H7 (cell line): ENCODE measurements at places on chromosomes 5 and 9. TPM values are rescaled to one million over a fixed set of nuclear protein-coding genes. Genes with fewer than 3 reads are reported as not detected.

The SLC36A2 gene
- not detected in 2 replicates for total RNA-seq

The LCN2 gene
- 1.4 TPM in 1 of 2 replicates, not detected in the other for total RNA-seq

The KIAA1191 gene
- 77.3 and 78.2 TPM in 2 replicates for total RNA-seq

The TAF1L gene
- not detected in 2 replicates for total RNA-seq

The TXN gene
- total RNA-seq: 354 and 375 TPM in 2 replicates

The ZNF366 gene
- total RNA-seq: not detected in 2 replicates

The CDX1 gene
- total RNA-seq: 0.62 TPM in 1 of 2 replicates, not detected in the other

The LCN1 gene
- not detected in 2 replicates for total RNA-seq

The FAM81B gene
- total RNA-seq: not detected in 2 replicates

The ISL1 gene
- total RNA-seq: 0.07 and 0.10 TPM in 2 replicates

The CIZ1 gene
- total RNA-seq: 36.8 and 41.0 TPM in 2 replicates

The INSL6 gene
- not detected in 2 replicates for total RNA-seq

The C5orf34 gene
- total RNA-seq: 20.1 and 24.8 TPM in 2 replicates

The FOXD4L6 gene
- total RNA-seq: not detected in 2 replicates

The LAMC3 gene
- 84.9 and 91.8 TPM in 2 replicates for total RNA-seq

The NFIB gene
- 3.7 and 5.0 TPM in 2 replicates for total RNA-seq

The GAS1 gene
- 3.6 and 6.7 TPM in 2 replicates for total RNA-seq

The POLR1E gene
- total RNA-seq: 33.5 and 41.3 TPM in 2 replicates

The ORM2 gene
- 1.2 and 2.2 TPM in 2 replicates for total RNA-seq

The PDGFRB gene
- total RNA-seq: 0.48 and 3.2 TPM in 2 replicates

The IFNA17 gene
- not detected in 2 replicates for total RNA-seq

The BTNL9 gene
- total RNA-seq: 0.31 and 1.1 TPM in 2 replicates

The QSOX2 gene
- 22.6 and 24.6 TPM in 2 replicates for total RNA-seq

The NEUROG1 gene
- total RNA-seq: not detected in 2 replicates

The BASP1 gene
- 144 and 153 TPM in 2 replicates for total RNA-seq

The VLDLR gene
- 13.5 and 21.7 TPM in 2 replicates for total RNA-seq

The ADGRD2 gene
- not detected in 2 replicates for total RNA-seq

The OR13C5 gene
- not detected in 2 replicates for total RNA-seq

The HTR4 gene
- total RNA-seq: not detected in 2 replicates

The HRH2 gene
- 5.5 and 5.8 TPM in 2 replicates for total RNA-seq

The GPRIN1 gene
- 6.6 and 14.2 TPM in 2 replicates for total RNA-seq

The ARL15 gene
- 21.6 and 22.9 TPM in 2 replicates for total RNA-seq

The TMEM252 gene
- not detected in 2 replicates for total RNA-seq

The GLDC gene
- 66.8 and 76.7 TPM in 2 replicates for total RNA-seq

The TMEM174 gene
- not detected in 2 replicates for total RNA-seq

The OTULINL gene
- 2.7 and 3.3 TPM in 2 replicates for total RNA-seq

The PDZD2 gene
- 2.1 and 3.6 TPM in 2 replicates for total RNA-seq

The MARVELD2 gene
- 15.6 and 19.9 TPM in 2 replicates for total RNA-seq

The HBEGF gene
- total RNA-seq: 1.6 and 2.3 TPM in 2 replicates

The AGXT2 gene
- total RNA-seq: not detected in 2 replicates

The LCN10 gene
- total RNA-seq: 0.76 and 1.4 TPM in 2 replicates

The CARD9 gene
- 0.15 and 0.28 TPM in 2 replicates for total RNA-seq

The CTSL gene
- total RNA-seq: 46.8 and 47.7 TPM in 2 replicates

The PCA3 gene
- total RNA-seq: not detected in 2 replicates

The SPAG8 gene
- total RNA-seq: 0.15 and 0.55 TPM in 2 replicates

The GRXCR2 gene
- not detected in 2 replicates for total RNA-seq

The TRPM3 gene
- 0.63 and 2.0 TPM in 2 replicates for total RNA-seq

The SMIM33 gene
- not detected in 2 replicates for total RNA-seq

The RABGAP1 gene
- 15.6 and 28.1 TPM in 2 replicates for total RNA-seq

The ZDHHC11B gene
- 0.07 and 0.33 TPM in 2 replicates for total RNA-seq

The MYMK gene
- total RNA-seq: not detected in 2 replicates

The FST gene
- 15.9 and 20.8 TPM in 2 replicates for total RNA-seq

The SLC6A19 gene
- 0.04 and 0.07 TPM in 2 replicates for total RNA-seq

The GABRA1 gene
- 0.76 and 1.4 TPM in 2 replicates for total RNA-seq

The MEIKIN gene
- total RNA-seq: not detected in 2 replicates

The ADAMTS19 gene
- total RNA-seq: 13.0 and 26.3 TPM in 2 replicates

The PCDHGB5 gene
- total RNA-seq: not detected in 2 replicates

The UBE2QL1 gene
- total RNA-seq: 0.17 and 0.52 TPM in 2 replicates

The SPARC gene
- total RNA-seq: 419 and 483 TPM in 2 replicates
